ENCODE measurements at places on chromosomes 5 and 9. TPM values are rescaled to one million over a fixed set of nuclear protein-coding genes. Genes with fewer than 3 reads are reported as not detected.

DNA sequence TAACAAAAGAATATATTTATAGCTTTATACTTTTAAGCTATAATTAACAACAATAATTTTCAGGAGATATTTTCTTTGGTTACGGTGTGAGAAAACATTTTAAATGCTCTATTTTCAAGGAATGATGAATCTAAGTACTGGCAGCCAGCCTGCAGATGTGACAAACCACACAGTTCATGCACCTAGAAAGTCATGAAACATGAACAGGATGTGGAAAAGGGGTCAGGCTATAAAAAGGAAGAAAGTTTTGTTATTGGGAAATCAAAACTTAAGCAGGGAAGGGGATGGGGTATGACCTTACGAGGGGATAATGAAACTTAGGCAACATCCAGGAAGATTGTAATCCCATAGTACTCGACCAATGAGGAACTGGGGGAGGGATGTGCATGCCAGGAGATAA, 508.7 kb upstream of the GRAMD2B start:
- DNase-seq = no peak

Gene EPB41L4B
- polyA plus RNA-seq = 15.7 TPM

- no peak for DNase-seq
Measured at GRCh38 chr5:585556-585955, 26.6 kb upstream of the CEP72 start.

DNA sequence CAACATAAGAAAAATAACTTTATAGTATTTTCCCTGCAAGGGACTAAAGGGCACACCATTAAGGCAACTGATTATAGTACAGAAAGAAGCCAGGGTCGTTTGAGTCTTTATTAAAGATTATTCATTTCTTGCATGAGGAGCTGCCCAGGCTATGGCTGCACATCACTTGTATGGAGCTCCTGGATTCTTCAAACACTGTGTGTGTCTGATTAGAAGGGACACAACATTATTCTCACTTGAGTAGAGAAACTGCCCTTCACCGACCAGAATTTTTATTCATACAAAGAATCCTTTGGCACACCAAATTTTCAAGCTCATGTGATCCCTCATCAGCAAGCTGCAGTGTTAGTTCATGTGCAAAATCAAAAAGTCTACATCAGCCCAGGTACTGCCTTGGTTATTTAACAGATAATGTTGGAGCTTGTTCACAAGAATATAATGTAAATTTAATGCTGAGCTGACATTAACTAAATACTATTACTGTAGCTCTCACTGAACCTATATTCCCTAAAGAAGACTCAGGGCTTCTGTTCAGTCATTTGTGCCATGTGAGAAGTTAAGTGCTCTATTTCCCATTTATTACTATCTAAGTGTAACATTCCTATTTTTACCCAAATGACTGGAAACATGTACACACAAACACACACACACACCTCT, 9.9 kb downstream of the C5orf63 start:
- no peak for DNase-seq

- no peak for DNase-seq
Measured at GRCh38 chr9:79946712-79947111, 374.9 kb downstream of the TLE4 start.

Gene C8G
- polyA plus RNA-seq = 0.44 TPM

- DNase-seq = no peak
Measured at GRCh38 chr9:426264-426663, 211.6 kb downstream of the DOCK8 start.

DNA sequence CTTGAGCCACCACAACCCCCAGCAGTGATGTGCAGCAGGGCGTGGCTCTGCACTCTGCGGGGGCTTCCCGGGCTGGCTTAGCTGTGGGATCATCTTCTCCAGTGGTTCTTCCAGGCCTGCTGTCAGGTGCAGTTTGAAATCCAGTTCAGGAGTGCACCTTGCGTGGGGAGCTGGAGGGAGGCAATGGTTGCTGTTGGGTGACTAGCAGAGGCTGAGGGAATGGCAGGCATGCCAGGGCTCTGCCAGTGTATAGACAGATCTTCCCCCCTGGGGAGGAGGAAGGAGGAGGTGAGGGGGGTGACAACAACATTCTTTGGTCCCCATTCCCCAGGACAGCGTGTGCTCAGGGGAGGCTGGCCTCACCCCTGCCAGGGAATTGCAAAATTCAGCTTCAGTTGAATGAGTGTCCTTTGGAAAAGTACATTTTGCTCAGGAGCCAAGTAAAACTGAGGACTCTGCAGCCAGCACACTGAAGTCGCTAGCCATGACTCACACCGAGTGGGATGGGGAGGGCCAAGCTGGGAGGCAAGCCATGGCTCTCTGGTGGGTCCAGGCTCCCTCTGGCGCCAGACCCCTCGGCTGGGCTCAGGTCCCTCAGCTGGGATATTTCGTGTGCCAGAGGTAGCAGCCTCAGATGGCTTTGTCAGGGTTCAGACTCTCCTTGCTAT, 35.0 kb downstream of the ERGIC1 start:
- no peak for DNase-seq
